ENCODE measurements at places on chromosomes 6 and 20. TPM values are rescaled to one million over a fixed set of nuclear protein-coding genes. Genes with fewer than 3 reads are reported as not detected.

GRCh38 chr6:113631666-113632065, 225.5 kb upstream of the MARCKS start:
- DNase-seq: no peak

DNA sequence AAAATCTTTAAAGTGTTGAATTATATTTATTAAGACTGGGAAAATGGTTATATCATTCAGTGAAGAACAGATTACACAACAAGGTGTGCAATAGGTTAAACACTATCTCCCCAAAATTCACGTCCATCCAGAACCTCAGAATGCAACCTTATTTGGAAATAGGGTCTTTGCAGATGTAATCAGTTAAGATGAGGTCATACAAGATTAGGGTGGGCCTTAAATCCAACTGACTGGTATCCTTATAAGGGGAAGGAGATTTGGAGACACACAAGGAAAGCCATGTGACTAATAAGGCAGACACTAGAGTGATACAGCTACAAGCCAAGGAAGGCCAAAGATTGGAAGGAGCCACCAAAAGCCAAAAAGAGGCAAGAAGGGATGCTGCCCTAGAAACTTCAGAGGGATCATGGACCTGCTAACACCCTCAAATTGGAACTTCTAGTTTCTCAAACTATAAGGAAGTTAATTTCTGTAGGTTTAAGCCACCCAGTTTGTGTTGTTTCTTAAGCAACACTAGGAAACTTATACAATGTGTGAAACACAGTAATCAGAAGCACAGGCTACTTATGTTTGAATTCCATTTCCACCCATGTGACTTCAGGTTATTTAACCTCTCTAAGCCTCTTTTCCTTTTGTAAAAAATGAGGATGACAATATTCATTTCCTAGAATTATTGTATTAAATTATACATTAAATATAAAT, 16.9 kb downstream of the ILRUN start:
- no peak for DNase-seq

- no peak for DNase-seq
These were observed 29.2 kb downstream of the C6orf58 start for GRCh38 chr6:127606131-127606562.

TP53TG5 gene
- 0.69 TPM for total RNA-seq

BMP7 gene
- total RNA-seq: 12.1 TPM

FNDC1 gene
- total RNA-seq: 31.6 TPM

DNA sequence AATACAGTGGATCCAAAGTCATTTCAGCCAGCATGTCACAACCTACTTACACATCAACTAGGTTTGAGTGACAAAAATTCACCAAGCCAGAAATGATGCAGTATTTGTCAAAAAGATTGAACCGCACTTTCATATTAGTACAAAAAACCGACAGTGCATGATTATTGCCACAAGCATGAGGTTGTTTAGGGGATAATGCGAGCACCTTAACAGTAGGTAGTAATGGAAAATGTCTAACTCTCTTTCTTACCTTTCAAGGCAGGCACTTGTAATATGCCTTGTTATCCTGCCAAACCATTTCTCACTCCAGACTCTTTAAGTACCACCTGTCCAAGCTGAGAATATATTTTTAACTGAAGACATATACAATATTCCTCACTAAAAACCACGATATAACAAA, 270.3 kb upstream of the THEMIS start:
- DNase-seq: no peak

HDGFL1 gene
- total RNA-seq: not detected

DNA sequence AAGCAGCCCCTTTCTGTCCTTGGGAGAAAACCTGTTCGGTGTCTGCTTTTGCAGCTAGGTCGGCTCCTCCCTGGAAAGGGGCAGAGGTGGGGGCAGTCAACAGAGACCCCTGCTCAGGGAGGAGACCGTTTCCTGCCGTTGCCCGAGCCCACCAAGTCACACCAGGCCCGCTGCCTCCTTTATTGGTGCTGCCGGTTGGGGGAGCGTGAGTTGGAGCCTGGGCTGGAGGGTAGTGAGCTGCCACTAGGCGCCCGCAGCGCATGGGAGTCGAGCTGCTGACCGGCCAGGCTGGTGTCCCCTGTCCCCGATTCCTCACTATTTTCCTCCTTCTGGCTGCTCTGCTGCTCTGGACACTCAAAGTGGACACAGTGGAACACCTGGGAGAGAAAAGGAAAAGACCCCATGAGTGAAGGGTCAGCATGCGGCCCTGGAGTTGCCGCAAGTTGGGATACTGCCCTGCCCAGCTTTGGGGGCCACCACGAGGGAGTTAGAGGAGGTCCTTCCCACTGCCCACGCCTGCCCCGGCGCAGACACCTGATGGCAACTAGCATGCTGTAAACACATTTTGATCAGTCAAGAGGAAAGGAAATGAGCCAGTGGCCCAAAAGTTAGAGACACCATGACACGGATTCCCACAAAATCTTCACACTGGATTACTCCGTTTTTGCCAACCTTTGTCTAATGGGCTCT, 355.4 kb downstream of the ZFAND3 start:
- no peak for DNase-seq

TMEM217 gene
- total RNA-seq: 3.4 TPM

- peak; percentile 36 for DNase-seq
These were observed 436.2 kb downstream of the CBLN4 start for GRCh38 chr20:55569084-55569483.

C20orf141 gene
- not detected for total RNA-seq

TBX18 gene
- total RNA-seq: 68.1 TPM

DNA sequence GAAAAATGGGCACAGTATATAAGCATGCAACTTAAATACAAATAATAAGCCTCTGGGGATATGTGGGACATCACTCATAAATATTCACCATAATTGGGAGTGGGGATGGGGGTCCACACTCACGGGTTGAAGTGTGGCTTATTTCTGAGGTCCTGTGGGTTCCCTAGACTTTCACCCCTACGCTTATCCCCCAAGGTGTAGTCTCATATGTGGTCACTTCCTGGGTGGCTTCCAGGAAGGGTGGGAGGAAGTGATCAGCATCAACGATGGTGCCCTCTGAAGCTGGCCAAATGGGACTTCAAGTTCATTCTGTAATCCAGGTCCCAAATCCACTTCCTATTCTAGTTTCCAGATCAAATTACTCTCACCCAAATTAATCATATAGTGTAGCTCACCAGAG, 59.5 kb downstream of the GNAS start:
- no peak for DNase-seq

GRCh38 chr6:100979267-100979666, 98.1 kb upstream of the ASCC3 start:
- DNase-seq: no peak

GRCh38 chr20:49695830-49696229, 17.8 kb downstream of the B4GALT5 start:
- DNase-seq: no peak

DNA sequence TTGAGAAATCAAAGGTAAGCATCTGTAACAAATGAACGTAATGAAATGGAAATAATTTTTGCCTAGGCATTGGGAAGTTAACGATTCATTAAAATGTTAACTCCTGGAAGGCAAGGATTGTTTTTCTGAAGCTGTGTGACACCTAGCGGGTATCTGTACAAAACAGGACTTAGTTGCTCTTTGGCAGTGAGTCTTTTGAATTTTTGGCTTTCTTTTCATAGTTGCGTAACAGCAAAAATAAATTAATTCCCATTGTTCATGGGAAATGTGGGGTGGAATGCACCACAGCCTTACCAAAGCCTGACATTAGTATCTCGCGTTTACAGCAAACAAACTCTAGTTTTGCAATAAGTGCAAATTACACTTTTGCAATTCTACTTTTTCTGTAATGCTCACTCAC, 92.7 kb upstream of the DTNBP1 start:
- DNase-seq: no peak

UBE2C gene
- total RNA-seq: 15.6 TPM

LGSN gene
- not detected for total RNA-seq

DNA sequence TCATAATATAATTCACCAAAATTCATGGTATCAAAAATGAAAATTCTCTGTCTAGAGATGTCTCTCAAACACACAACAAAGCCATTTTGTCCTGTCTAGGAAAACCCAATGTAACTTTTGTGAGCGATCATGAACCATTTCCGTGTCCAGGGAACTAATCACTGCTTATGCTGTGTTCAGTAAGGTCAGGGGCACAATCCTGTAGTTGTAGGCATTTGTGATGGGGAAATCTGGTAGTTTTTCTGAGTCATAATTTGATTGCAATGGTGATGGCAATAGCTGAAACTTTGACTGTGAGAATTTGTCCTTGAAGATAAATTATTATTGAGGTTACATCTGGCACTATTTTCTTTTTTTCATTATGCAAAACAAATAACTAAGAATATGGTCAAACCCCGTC, 21.0 kb upstream of the GCLC start:
- DNase-seq: no peak

- DNase-seq: no peak
These were observed 175.5 kb downstream of the MYLK4 start for GRCh38 chr6:2575236-2575635.

DNA sequence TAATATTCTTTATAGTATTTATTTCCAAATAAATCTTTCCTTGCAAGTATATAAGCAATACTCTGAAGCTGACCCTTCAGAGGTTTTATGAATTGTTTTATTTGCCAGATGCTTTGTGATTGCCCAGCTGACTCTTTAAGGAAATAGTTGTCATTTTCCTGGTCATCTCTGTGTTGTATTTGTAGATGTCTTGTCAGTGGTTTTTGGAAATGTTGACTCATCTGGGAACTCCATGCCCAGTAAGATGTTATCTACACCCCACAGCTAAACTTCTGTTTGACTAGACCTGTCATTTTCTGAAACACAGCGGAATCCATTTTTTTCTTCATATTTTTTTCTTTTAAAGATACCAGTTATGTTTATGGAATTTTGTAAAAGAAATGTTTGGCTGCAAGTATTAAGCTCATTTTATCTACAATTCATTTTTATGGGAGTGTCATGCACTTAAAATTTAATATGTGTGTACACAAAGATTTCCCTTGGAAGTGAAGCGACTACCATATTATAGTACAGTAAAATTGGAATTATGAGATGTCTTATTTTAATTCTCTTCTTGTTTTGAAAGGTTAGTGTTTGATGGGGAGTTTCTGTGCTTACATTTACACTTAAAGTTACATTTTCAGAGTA, 491.0 kb downstream of the NKAIN2 start:
- DNase-seq: no peak

- no peak for DNase-seq
These were observed 990 bp upstream of the TRAF3IP2 start for GRCh38 chr6:111606620-111607115.

ADGRF1 gene
- 13.0 TPM for total RNA-seq

DNA sequence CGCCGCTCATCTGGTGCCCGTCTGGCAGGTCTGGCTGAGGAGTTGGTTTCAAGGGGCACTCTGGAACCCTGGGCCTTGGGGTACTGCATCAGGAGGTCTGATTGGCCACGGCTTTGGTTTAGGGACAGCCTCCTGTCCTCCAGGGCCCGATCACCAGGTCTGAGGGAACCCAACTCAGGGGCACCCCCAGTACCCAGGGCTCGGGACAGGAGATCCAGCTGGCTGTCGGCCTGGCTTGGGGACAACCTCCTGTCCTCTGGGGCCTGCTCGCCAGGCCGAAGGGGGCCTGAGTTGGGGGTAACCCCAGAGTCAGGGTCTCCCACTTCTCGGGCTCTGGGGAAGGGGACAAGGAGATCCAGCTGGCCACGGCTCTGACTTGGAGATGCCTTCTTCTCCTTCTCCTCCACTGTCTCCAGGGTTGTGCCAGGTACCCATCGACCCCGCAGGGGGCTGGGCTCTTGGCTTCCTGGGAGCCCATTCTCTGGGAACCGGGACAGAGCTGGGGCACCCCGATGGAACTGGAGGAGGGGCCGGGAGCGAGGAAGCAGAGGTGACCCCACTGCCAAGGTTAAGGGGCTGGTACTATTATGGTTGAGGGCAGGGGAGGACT, 2.4 kb upstream of the EIF6 start:
- DNase-seq: no peak

DNA sequence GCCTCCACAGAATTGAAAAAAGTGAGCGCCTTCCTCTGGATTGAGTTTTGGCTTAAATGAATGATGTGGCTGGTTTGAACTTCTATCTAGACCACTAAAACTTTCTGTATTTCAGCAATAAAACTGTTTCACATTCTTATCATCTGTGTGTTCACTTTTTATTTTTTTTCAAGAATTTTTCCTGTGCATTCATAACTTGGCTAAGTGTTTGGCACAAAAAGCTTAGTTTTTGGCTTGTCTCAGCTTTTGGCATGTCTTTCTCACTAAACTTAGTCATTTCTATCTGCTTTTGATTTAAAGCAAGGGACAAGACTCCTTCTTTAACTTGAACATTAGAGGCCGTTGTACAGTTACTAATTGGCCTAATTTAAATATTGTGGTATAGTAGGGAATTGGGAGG, 1015.1 kb downstream of the EPHA7 start:
- DNase-seq: no peak

- no peak for DNase-seq
These were observed 5.5 kb downstream of the CST7 start for GRCh38 chr20:24954566-24954965.

DNA sequence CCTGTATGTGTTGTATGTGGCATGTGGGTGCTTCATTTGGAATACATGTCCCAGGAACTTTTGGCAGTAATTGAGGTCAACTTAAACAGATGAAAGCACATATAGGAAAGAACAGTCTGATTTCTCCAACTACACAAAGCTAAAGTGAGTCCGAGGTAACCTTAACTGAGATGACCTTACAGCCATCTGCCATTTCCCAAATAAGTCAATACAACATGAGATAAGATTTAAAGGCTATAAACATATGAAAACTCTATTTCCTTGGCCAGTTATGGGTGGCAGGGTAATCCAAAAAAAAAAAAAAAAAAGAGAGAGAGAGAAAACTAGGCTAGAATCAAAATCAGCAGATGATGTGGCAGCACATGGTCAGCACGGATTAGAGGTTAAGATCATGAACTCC, 1068.3 kb downstream of the KHDRBS2 start:
- no peak for DNase-seq

FAXC gene
- 19.4 TPM for total RNA-seq

GRCh38 chr20:2103461-2104153, 2.0 kb downstream of the STK35 start:
- no peak for DNase-seq

MOG gene
- total RNA-seq: not detected

OPN5 gene
- 0.05 TPM for total RNA-seq

MROH8 gene
- 6.3 TPM for total RNA-seq

- DNase-seq: no peak
These were observed 60.2 kb downstream of the EZR start for GRCh38 chr6:158758941-158759479.

Measured in urinary bladder (tissue), 4 donors.